MM.1S (cell line): ENCODE measurements at places on chromosomes 11 and 22.

DNA sequence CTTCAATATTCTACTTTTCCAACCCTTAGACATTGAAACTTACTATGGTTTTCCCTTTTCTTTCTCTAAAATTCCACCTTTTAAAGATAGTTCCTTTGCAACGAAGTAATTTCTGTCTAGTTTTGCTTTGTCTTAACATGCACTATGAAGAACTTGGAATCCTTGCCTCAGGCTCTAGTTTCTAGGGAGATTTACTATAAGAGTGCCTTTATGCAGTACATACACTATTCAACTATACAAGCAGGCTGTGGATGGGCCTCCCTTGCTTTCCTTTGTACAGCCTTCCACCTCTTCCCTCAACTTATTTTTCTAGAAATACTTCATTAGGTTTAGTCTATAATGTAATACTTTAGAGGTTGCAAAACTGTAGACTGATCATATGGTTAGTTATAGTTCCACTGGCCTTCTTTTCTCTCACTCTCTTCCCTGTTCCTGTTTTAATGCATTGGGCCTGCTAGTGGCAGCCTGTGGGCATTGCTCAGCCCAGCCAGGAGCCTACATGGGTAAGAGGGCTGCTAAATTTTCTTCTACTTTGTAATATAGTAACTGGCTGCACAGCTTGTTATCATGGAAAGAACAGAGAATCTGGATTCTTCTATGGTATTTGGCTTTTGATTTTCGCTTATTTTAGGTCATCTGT, 100.2 kb downstream of the C11orf87 start:
- DNase-seq, result no peak

GRCh38 chr11:115357066-115357465, 147.1 kb downstream of the CADM1 start:
- no peak for DNase-seq

- no peak for DNase-seq
Observed at GRCh38 chr11:64544616-64545296, 46.3 kb upstream of the SLC22A12 start.

DNA sequence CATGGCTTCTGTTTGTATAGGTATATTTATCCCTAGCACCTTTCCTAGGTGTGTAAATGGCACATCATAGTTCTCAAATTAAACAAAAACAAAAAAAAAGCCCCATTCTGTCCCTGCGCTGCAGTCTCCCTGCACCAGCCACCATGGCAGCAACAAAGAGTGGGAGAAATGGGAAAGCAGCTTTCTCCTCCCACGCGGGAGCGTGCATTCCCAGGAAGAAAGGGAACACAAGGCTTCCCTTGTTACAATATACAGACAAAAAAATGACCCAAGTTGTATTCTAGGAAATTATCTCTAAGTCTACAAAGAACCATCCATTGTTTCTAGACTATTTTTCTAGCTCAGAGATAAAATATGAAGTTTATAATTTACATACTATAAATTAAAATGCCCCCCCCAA, 16.1 kb upstream of the TMPRSS5 start:
- DNase-seq, result no peak

- DNase-seq, result no peak
Observed at GRCh38 chr22:38125751-38126201, 15.3 kb upstream of the BAIAP2L2 start.

GRCh38 chr11:114430290-114430689, 9.0 kb upstream of the REXO2 start:
- DNase-seq, result no peak

DNA sequence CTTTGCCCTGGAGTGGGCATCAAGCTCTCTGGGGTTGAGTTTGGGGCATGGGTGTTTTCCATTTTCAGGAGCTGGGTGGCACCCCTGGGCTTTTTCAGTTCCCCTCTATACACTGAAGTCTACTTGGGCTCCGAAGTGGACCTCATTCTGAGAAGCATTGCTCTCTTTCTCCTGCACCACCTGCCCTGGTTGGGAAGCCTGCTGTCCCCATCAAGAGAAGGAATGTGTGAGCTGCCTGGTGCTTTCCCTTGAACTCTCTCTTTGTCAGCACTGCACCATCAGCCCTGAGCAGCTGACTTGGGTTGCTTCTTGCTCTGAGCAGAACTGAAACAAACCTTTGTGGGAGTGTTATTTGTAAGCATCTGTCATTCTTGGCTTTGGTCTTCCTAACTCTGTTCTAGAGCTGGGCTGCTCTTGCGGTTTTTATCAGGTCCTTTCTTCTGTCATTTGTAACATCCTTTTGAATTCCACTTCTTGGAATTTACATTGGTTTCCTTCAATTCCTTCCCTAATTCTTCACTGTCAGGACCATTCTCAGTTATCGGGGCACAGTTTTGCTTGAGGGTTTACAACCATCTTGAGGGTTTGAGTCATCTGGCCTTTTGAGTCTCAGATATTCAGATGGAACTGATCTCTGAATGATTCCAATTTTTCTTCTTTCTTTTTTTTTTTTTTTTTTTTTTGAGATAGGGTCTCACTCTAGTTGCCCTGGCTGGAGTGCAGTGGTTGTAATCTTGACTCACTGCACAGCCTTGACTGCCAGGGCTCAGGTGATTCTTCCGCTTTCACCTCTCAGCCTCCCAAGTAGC, 20.5 kb downstream of the UBE2L3 start:
- peak; percentile 77 for DNase-seq

DNA sequence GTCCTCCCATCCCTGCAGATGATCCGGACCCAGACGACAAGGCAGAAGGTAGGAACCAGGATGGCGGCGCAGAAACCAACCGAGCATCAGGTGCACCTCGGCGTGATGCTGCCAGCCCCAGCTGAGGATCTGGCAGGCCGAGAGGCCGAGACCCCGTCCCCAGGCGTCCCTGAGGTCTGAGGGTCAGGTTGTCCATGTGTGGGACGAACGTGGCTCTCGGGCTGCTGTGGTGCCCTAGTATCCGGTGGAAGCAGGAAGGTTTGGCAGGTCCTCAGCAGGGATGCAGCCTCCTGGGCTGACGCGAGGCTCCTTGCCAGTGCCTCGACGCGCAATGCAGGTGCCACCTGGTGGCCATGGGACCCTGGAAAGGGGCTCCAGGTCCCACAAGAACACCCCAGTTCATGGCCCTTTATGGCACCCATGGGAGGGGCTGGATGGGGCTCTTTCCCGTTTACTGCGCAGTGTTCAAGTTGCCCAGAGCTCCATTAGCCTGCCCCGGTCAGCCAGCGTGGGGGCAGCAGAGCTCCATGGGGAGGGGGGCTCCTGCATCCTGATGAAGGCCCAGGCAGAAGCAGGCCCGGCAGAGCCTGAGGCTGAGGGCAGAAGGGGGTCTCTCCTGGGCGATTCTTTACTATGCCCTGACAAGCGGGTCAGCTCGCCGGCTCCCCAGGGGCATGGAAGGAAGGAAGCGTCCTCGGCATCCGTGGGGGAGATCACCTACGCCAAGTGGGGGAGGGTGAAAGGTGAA, 129.9 kb downstream of the CTTN start:
- DNase-seq, result no peak

DNA sequence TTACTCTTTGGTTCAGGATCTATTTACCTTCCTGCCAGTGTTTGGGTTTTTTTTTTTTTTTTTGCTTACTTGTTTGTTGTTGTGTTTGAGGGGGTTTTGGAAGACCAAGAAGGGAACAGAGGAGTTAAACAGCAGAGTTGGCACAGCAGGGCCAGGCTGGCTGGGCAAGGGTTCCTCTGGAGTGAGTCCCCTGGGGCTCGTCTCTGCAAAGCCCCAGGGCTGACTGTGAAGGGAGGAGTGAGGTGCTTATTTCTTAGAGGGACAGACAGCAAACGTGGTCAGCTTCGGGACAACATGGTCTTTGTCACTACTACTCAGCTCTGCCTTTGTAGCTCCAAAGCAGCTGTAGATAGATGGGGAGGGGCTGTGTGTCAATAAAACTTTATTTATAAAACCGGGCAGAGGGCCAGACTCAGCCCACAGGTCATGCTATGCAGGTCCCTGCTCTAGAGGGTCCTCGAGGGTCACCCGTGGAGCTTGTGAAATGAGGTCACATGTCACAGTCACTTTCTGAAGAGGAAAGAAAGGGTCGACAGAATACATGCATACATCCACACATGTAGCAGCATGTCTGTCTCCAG, 1404.7 kb downstream of the BRD1 start:
- DNase-seq, result no peak

GRCh38 chr11:128804481-128804880, 62.6 kb downstream of the KCNJ1 start:
- DNase-seq, result no peak

DNA sequence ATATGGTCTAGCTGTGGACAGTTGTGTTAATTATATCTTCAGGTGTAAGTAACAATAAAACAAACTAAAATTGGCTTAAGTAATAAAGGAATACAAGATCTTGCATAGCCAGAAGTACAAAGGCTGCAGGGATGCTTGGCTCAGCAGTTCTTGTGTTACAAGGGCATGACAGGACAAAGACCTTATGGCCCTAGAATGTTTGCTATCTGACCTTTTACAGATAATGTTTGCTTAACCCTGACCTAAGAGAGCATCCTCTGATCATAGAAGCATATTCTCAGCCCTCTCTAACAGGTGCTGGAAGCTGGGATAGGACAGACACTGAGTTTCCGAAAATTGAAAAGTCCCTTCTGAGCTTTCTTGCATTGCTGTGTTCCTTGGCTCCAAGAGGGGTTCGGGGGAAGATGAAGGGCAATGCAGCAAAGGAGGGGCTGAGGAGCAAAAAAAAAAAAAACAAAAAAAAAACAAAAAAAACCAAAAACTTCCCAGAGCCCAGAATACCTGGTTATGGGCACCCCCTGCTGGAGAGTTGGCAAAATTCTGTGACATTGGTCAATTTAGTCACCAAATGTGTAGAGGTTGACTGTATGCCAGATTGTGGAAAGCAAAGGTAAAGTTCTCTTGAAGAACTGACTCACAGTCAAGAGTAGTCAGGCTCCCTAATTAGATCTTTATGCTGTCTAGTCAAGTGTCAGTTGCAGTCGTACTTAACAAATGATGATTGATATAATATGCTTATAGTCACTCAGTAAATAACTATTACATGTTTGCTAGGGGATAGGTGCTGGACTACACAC, 10.4 kb upstream of the HIKESHI start:
- peak; percentile 63 for DNase-seq

DNA sequence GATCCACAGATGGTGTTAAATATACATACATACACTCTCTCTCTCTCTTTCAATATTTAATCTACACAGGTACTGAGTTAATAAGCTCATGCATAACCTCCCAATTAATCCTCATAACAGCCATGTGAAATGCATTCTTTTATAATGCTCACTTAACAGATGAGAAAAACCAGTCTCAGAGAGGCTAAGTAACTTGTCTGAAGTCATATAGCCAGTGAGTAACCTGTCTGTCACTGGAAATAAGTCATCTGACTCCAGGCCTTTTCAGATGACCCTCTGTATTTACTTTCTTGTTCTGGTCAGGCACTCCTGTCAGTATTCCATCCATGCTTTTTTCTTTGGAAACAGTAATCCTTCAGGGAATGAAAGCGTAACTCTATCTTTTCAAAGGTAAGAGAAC, 594.0 kb upstream of the TENM4 start:
- DNase-seq, result no peak

DNA sequence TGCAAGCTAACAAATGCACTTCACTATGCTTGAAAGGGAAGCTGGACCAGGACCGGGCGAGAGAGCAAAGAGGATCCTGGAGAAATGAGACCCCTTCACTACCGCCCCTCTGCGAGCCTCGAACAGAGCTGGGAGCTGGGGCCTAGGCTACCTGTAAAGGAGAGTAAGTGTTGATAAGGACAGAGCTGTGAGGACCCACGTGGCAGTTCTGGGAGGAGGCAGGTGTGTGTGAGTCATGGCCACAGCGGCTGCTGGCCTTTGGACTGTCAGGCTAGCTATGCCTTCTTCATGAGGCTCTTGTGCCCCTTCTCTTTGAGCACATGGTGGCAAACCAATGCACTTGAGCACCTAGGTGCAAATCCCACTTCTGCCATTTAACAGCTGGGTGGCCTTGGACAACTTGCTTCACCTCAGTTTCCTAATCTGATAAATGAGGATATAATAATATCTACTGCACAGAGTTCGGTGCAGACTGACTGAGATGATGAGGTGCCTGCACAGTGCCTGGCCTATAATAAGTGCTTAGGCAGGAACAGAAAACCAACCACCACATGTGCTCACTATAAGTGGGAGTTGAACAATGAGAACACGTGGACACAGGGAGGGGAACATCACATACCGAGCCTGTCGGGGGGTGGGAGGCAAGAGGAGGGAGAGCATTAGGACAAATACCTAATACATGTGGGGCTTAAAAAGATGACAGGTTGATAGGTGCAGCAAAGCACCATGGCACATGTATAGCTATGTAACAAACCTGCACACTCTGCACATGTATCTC, 35.3 kb upstream of the KCNJ11 start:
- no peak for DNase-seq

DNA sequence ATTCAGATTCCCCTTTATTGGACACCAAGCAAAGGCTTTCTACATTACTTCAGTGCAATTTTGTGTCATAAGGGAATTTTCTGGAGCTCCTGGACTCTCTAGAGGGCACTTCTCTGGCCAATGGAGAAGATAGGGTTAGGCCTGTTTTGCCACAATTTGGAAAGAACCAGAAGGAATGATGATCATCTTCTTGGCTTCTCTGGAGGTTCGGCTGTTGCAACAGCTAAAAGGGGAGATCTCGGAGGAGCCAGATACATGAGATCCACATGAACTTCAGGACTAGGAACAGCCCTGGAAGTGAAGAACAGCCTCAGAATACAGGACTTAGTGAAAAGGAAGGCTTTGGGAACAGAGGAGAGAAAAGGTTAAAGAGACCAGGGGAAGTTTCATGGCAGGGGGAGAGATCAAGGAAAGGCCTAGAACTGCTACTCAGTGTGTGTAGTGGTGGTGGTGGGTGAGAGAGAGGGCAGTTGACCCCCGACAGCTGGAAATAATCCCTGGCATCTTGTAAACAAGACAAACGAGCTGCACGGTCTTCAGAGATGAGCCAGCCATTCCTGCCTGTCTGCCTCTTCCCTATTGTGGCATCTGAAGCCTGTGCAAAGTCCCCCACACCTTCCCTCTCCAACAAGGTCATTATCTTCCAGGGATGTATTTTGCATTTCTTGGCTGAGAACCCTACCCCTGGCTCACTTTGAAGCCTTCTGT, 83.8 kb downstream of the CCDC81 start:
- DNase-seq, result no peak

DNA sequence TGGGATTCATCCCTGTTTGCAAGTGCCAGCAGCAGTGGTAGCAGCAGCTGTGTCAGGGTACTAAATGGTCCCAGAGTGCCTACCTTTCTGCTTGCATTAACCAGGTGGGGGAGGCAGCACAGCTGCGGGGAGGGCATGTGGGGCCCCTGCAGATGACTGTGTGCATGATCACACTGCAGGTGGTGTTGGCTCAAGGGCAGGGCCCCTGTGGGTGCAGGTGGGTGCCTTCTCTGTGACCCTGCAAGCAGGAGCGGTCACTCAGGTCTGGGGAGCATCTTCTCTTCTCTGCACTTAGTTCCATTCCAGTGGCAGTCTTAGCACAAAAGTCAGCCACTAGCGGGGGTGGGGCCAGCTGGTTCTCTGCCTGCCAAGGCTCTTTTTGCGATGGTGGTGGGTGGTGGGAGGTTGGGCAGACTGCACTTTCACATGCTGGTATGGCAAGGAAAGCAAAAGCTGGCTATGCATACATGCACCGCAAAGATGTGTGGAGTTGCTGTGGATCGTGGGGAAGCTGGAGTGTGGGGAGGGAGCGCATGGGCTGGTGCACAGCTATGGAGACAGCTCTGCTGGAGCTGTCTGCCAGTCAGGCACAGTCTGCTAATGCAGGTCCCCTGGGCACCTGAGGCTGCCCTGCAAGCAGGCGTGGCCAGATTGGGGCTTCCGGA, 157.1 kb downstream of the DYNC2H1 start:
- no peak for DNase-seq

GRCh38 chr11:121241343-121242211, 51.0 kb upstream of the SC5D start:
- no peak for DNase-seq

GRCh38 chr11:10696468-10697322, 3.1 kb upstream of the IRAG1 start:
- DNase-seq, result no peak
